ENCODE measurements at places on chromosomes 6 and 20. TPM values are rescaled to one million over a fixed set of nuclear protein-coding genes. Genes with fewer than 3 reads are reported as not detected.

The ELOVL2 gene
- 12.4 TPM for polyA plus RNA-seq

The LAMA2 gene
- 40.1 TPM for polyA plus RNA-seq

The TRAPPC3L gene
- 0.53 TPM for polyA plus RNA-seq

The TFAP2D gene
- not detected for polyA plus RNA-seq

The GPR6 gene
- polyA plus RNA-seq: not detected

The TUBB1 gene
- polyA plus RNA-seq: 1.3 TPM

The XKR7 gene
- polyA plus RNA-seq: 0.35 TPM

The MUCL3 gene
- polyA plus RNA-seq: 0.10 TPM

The AHI1 gene
- polyA plus RNA-seq: 123 TPM

The CALHM6 gene
- polyA plus RNA-seq: 3.6 TPM

The IL20RA gene
- 2.1 TPM for polyA plus RNA-seq

The PPDPF gene
- 118 TPM for polyA plus RNA-seq

The ARFGEF3 gene
- 8.5 TPM for polyA plus RNA-seq

The PSMB1 gene
- 216 TPM for polyA plus RNA-seq

DNA sequence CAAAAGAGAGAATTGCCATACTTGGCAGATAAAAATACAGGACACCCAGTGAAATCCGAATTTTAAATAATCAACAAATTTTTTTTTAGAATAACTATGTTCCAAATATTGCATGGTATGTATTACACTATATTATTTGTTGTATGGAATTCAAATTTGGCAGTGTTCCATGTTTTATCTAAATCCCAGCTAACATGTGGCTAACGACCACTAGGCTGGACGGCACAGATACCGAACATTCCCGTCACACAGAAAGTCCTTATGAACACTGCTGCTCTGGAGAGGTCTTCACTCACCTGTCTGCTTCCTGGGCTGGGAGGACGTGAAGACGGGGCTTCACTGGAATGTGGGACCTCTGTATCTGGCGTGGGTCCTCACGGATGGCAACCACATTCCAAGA is 32.8 kb downstream of the SNX5 start:
- no peak for DNase-seq

- DNase-seq: no peak
These were observed 469.4 kb upstream of the SLC35B3 start for GRCh38 chr6:8904754-8905153.

GRCh38 chr6:19558934-19559333 is 278.2 kb upstream of the ID4 start:
- DNase-seq: no peak

DNA sequence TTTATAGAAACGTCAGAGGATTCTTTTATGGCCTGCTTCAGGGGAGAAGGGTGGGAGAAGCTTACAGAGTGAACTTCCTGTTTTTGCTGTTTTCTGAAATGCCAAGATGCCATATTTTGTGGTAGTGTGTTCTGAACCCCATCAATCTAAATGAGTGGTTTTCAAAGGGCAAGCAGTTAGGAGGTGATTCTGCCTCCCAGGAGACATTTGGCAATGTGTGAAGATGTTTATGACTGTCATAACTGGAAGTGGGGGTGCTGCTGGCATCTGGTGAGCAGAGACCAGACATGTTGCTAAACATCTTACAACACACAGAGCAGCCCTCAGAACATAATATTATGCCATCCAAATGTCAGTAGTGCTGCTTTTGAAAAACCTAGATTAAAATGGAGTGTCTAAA is 6.0 kb upstream of the PRL start:
- no peak for DNase-seq

- no peak for DNase-seq
These were observed 3.3 kb upstream of the TREML4 start for GRCh38 chr6:41224800-41225199.

- peak; percentile 13 for DNase-seq
These were observed 727 bp downstream of the EDEM2 start for GRCh38 chr20:35146299-35146919.

- no peak for DNase-seq
These were observed 251.6 kb downstream of the PHF3 start for GRCh38 chr6:63887002-63887751.

DNA sequence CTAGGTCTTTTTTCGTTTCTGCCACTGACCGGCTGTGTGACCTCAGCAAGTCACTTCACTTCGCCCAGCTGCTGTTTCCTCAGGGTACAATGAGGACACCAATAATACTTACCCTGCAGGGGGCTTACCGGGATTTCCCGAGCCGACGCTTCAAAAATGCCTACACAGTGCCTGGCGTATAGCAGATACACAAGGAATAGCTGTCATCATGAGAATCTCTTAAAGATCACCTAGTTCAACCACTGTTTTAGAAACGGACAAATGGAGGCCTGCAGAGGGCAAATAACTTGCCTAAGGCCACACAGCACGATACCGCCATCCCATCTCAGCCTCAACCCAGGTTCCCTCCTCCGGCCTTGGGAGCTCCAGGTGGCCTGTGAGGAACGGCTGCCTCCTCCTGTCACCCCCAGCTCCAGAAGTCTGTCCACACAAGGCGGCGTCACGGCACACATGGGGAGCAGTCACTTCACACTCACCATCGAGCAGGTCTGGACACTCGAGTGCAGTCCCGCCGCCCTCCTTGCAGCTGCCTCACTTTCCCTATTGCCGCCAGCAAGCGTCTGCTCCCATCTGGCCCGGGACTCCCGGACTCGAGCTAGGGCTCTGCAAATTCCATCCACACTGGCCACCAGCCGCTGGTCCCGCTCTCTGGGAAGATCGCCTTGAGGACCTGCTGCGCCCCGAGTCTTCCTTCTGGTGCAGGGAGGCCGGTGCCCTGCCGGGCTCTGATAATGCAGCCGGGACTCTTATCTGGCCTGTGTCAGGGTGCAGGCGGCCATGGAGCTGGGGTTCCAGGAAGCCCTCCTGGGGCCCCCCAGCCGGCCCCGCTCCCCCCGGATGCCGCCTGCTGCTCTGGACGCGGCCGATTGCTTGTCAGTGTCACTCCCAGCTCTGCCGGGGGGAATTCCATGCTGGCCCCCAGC is at the start of gene RIPOR3:
TSS of gene RIPOR3 (minus strand) at position 893 of the 923 bp plus-strand sequence. CDS start at position 479, 414 bp downstream.
- no peak for DNase-seq

GRCh38 chr20:59643615-59644061 is 39.3 kb downstream of the PHACTR3 start:
- DNase-seq: no peak

GRCh38 chr20:5448449-5449118 is 131.8 kb upstream of the PROKR2 start:
- DNase-seq: peak; percentile 47

DNA sequence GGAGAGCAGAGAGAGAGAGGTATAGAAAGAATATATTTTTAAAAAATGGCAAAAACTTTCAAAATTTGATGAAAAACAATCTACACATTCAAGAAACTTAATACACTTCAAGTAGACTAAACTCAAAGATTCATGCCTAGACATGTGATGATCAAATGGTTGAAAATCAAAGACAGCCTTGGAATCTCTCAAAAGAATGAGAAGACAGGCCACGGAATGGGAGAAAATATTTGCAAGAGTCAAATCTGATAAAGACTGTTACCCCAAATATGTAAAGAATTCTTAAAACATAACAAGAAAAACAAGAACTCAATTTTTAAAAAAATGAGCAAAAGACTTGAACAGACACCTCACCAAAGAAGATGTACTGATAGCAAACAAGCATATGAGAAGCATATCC is 49.7 kb downstream of the THEMIS start:
- DNase-seq: no peak

DNA sequence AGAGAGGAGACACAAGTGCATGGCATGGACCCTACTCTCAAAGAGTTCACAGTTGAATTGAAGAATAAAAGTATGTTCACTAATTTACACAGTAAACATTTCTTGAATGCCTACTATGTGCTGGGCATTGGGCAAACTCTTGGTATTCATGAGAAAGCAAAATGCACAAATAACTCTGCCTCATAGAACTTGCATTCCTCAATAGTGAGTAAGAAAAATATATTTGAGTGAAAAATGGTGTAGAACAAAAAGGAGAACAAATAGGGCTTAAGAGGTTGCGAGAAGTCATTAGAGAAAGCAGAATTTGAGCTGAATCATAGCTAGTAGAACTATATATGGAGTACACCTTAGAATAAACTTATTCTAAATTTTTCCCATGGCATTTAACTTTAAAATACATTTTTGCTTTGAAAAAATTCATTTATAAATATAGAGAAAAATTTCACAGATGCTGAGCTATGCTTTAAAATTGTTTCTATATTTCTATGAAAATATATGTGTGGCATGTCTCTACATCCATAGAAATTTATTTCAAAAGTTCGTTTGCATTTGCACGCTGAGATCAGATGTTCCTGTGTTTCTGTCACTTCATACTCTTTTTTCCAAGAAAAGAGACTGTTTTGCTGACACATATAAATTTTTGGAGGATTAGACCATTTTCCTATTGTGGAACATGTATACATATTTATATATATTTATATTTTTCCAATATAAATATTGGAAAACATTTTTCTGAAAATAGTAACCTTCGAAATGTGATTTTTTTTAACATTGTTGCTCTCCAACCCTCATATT is 236.1 kb downstream of the KCNQ5 start:
- DNase-seq: no peak

GRCh38 chr6:1724616-1725015 is 114.9 kb downstream of the FOXC1 start:
- DNase-seq: no peak

GRCh38 chr6:30507849-30508827 is 18.8 kb downstream of the HLA-E start:
- DNase-seq: no peak

DNA sequence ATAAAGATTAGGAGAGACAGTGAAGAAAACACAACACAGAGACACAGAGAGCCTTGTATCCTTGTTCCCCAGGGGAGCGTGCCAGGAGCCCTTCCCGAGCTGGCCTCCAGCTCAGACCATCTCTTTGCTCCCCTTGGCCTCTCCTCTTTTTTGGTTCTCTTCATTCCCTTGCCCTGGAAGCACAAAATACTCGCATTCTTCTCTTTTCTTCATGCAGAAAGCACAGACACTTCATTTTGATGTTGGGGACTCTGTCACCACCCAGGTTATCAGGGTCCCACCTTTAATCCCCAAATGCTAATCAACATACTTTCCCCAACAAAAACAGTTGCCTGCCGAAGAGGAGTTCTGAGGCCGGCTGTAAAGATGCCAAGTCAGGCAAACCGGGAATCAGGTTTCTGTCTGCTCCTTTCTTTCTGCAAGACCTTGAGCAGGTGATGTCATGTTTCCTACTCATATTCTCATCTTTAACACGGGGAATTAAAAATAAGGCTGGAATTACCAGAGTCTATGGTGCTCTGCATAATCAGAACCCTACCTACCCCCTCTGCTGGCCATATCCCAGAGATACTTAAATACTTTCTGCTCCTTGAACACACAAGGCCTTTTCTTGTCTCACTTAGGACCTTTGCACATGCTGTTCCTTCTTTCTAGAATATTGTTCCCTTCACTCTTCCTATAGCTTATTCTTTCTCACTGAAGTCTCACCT is 21.7 kb downstream of the TGM6 start:
- DNase-seq: peak; percentile 31

DNA sequence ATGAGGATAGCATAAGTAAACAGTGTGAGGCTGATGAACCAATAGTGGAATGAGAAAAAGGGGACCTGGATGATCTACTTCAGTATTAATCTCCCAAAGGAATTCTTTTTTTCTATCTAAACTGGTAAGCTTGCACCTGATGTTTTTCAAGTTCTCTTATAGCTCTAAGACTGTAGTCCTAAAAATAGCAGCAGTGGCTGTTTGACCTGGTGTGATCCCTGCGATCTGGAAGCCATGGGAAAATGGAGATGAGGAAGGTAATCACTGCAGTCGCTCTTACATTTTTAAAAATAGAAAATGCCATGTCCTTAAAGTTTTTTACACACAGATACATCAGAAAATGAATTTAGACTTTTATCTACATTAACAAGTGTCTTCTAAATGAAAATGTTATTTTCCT is 926.4 kb upstream of the SLC35B3 start:
- DNase-seq: no peak

DNA sequence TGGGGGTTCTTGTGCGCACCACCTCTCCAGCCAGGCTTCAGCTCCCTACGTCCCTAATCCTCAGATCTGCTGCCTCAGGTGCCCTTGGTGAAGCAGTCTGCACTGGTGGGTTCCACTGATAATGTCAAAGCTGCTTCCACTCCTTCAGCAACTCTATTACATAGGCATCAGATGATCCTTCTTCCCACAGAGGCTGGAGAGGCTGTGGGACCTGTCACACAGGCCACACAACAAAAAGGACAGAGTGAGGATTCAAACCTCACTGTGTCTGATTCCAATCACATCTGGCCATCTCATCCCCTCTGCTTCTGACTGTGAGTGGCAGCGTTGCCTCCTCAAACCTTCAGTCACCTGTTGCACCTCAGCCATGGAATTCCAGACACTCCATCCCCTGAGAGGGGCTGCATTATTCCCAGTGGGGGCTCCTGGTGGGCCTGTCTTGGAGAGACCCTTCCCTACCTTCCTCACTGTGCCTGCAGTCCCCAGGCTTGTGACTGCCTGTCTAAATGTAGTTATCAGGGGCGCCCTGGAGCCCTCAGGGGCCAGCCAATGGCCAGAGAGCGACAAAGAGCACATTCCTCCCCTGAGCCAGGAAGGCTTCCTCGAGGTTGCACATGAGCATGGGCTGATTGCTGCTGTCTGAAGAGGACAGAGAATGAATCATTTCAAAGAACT is 211.4 kb upstream of the ECI2 start:
- no peak for DNase-seq

DNA sequence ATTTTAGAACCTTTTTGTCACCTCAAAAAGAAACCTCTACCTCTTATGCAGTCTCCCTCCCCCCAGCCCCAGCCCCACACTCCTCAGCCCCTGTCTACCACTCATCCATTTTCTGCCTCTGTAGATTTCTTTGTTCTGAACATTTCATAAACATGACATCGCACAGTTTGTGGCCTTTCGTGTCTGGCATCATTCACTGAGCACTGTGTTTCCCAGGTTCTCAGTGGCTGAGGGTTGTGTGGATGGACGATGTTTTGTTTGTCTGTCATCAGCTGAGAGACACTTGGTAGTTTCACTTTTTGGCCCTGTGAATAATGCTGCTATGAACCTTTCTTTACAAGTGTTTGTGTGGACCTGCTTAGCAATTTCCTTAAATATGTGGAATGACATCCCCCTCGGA is 64.5 kb downstream of the FAM120B start:
- DNase-seq: no peak
